Activated CD4-positive, alpha-beta T cell treated with anti-CD3 and anti-CD28 coated beads, Interleukin-2, amount 10 ng/mL, durations not matched to agents 24 days and 14 days (primary cell): ENCODE measurements at places on chromosomes 5 and 9. TPM values are rescaled to one million over a fixed set of nuclear protein-coding genes. Genes with fewer than 3 reads are reported as not detected.

DNA sequence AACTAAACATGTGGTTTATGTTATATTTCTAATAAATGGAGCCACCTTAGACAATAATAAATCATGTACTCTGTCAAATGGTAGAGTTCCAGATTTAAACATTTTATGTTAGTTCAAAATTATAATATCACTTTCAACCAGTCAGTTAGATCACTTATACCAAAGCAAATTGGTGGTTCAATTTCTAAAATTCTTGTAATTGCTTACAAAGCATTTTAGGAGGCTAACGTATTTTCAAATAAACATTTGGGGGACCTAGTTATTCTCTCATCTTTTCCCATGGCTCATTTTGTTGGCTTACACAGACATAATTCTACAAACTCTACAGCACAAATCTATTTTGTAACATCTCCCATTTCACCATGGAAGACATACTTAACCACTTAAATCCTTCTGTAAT is 39.9 kb downstream of the EDIL3 start:
- no peaks in the 10 kb centered on the region for H3K36me3 ChIP-seq
- DNase-seq, result no peak
- no peaks in the 10 kb centered on the region for H3K27me3 ChIP-seq
- H3K27ac ChIP-seq, result no peak overlapping the region
- H3K4me3 ChIP-seq, result no peak overlapping the region

CSF1R gene
- total RNA-seq, result 0.14 TPM in 1 of 2 replicates, not detected in the other

DNA sequence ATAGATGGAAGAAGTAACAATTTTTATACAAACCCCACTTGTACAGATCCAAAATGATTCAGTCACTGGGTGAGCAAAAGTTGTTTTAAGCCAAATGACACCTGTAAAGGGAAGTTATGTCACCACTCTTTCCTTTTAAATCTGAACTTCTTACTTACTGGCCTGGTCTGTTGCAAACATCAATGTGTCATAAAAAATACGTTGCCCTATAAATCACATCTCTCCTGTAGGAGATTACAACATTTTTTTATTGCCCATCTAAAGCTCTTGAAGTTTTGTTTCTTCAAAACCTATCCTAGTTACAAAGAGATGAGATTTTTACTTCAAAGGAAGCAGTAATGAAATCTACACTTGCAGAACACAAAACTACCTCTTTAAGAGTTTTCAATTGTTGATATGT is 1087.8 kb upstream of the DMAC1 start:
- H3K4me1 ChIP-seq, result no peaks in the 10 kb centered on the region
- no peak for DNase-seq
- H3K4me3 ChIP-seq, result no peak overlapping the region

GRCh38 chr9:134793288-134794188 is 87.1 kb upstream of the FCN2 start:
- no peaks in the 10 kb centered on the region for H3K36me3 ChIP-seq
- H3K4me3 ChIP-seq, result no peak overlapping the region
- no peaks in the 10 kb centered on the region for H3K4me1 ChIP-seq
- no peaks in the 10 kb centered on the region for H3K27me3 ChIP-seq
- DNase-seq, result no peak
- no peak overlapping the region for H3K27ac ChIP-seq

GRCh38 chr9:26756881-26757280 is 135.7 kb downstream of the CAAP1 start:
- no peak for DNase-seq
- H3K36me3 ChIP-seq, result no peaks in the 10 kb centered on the region
- no peak overlapping the region for H3K4me3 ChIP-seq
- no peaks in the 10 kb centered on the region for H3K4me1 ChIP-seq
- H3K27me3 ChIP-seq, result peaks cover 2% of the 10 kb centered on the region

GLRA1 gene
- not detected in 2 replicates for total RNA-seq

- H3K27ac ChIP-seq, result no peak overlapping the region
- DNase-seq, result no peak
- H3K27me3 ChIP-seq, result no peaks in the 10 kb centered on the region
- no peaks in the 10 kb centered on the region for H3K4me1 ChIP-seq
Measured at GRCh38 chr5:155532621-155533311, 519.2 kb downstream of the KIF4B start.

DNA sequence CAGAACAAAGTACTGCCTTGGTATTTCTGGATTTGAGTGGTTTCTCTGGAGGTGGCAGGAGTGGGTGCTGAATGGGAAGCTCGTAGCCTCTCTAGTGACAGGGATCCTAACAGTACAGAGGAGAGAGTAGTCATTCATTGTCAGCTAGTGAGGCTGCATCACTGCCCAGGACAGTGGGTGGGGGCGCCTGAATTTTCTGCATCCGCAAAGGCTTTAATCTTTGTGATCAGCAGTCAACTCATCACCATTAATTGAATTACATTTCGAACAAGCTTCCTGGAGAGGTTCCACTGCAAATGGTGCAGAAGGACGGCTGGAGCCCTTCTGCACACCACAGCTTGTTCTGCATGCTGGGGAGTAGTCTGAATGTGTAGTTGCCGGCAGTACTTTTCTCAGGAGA is 77.5 kb downstream of the HSPA4 start:
- H3K27ac ChIP-seq, result no peak overlapping the region
- no peaks in the 10 kb centered on the region for H3K4me1 ChIP-seq
- no peak for DNase-seq
- peaks cover 6% of the 10 kb centered on the region for H3K27me3 ChIP-seq

DNA sequence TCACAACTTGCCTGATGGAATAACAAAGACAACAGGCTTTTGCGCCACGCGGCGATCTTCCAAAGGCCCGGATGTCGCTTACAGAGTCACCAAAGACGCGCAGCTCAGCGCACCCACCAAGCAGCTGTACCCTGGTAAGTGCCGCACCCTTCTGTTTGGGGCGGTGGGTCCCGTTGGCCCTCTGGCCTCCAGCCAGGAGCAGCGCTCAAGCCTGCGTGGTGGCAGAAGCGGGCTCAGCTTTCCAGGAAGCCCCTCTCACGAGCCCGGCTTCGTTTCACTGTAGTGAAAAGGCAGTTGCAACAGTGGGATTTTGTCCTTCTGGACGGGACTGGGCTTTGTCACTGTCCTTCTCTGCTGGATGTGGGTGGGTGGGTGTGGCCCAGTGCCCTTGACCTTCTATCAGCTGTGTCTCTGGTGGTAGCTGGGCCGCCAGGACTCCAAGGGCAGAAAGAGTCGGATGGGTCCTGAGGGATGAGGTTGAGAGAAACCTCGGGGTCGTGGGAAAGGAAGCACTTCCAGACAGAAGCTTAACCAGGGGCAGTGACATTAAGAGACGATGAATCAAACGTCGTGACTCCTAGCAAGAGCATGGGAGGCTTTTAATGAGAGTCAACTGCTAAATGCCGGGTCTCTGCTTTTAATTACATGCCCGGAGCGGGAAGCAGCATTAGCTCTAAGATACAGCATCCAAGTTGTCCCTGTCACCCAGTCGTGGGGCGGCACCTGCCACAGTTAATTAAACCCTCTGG is 49.5 kb downstream of the COL5A1 start:
- no peak overlapping the region for H3K27ac ChIP-seq
- no peaks in the 10 kb centered on the region for H3K36me3 ChIP-seq
- H3K27me3 ChIP-seq, result no peaks in the 10 kb centered on the region
- no peak overlapping the region for H3K4me3 ChIP-seq
- no peak for DNase-seq

TJP2 gene
- 18.0 and 19.4 TPM in 2 replicates for total RNA-seq

- no peaks in the 10 kb centered on the region for H3K4me1 ChIP-seq
- H3K36me3 ChIP-seq, result peaks cover 34% of the 10 kb centered on the region
- no peak overlapping the region for H3K4me3 ChIP-seq
- H3K27ac ChIP-seq, result no peak overlapping the region
- no peak for DNase-seq
- no peaks in the 10 kb centered on the region for H3K27me3 ChIP-seq
Measured at GRCh38 chr5:132877938-132878337, 4.5 kb downstream of the LEAP2 start.

DNA sequence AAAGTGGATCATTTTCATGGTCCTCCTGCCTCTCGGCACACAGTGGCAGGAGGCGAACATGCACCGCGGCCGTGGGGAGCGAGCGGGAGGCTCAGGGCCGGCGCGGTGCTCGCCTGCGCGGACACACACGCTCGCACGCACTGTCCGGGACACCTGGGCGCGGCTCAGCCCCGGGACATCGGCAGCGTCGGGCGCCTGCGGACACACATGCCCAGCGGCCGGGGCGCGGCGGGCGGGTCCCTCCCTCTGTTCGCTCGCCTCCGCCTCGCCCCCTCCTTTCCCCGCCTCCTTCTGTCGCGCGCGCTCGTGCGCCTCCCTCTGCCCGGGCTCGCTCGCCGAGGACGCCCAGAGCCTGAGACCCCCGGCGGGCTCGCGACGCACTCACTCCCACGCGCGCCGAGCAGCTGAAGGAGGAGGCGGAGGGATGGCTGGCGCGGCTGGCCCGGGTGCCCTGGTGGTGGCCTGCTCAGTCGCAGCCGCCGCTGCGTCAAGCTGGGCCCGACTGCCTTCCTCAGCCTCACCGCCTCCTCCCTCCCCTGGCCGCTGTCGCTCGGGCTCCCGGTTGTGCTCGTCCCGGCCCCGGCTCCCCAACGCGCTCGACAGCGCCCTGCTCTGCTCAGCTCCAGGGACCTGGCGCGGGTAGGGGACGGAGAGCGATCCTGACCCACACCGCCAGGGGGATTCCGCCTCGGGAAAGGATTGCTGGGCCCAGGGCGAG is at the start of gene FRMD3:
Gene FRMD3 (minus strand): TSS at position 230 of the 718 bp plus-strand sequence. CDS start 170 bp downstream, at position 60.
- H3K27me3 ChIP-seq, result peaks cover 45% of the 10 kb centered on the region
- H3K4me1 ChIP-seq, result no peaks in the 10 kb centered on the region
- peak; percentile 62 for DNase-seq
- H3K36me3 ChIP-seq, result no peaks in the 10 kb centered on the region

GRCh38 chr9:115640887-115641286 is 512.7 kb upstream of the PAPPA start:
- no peak overlapping the region for H3K4me3 ChIP-seq
- no peak for DNase-seq
- no peaks in the 10 kb centered on the region for H3K36me3 ChIP-seq
- no peaks in the 10 kb centered on the region for H3K4me1 ChIP-seq
- no peaks in the 10 kb centered on the region for H3K27me3 ChIP-seq

DNA sequence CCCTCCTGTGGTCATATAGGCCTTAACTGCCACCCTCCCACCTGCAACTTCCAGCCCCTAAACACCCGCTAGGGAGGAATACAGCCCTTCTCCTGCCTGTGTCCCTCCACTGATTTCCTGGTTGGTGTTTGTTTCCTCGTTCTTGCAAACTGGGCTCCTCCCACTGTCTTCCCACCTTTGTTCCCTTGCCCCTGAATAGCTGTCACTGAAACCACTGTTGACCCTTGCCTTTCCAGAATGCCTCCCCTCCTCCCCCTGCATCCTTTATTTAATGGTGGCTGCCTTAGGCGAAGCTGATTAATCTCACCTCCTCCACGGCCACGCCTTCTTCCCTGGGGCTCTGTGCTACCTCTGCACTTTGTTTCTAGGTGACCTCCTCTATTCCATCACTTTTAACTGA is 626.7 kb downstream of the BNC2 start:
- no peaks in the 10 kb centered on the region for H3K27me3 ChIP-seq
- no peak overlapping the region for H3K4me3 ChIP-seq
- no peaks in the 10 kb centered on the region for H3K4me1 ChIP-seq
- no peaks in the 10 kb centered on the region for H3K36me3 ChIP-seq
- no peak for DNase-seq

GRCh38 chr9:136538599-136539426 is 7.0 kb downstream of the NOTCH1 start:
- peak overlapping the region; percentile 81 for H3K4me3 ChIP-seq
- DNase-seq, result peak; percentile 89
- H3K4me1 ChIP-seq, result peaks cover 49% of the 10 kb centered on the region
- no peaks in the 10 kb centered on the region for H3K27me3 ChIP-seq

PCDHGB3 gene
- 0.40 and 0.49 TPM in 2 replicates for total RNA-seq

GRCh38 chr9:4084435-4084818 is 215.4 kb downstream of the GLIS3 start:
- H3K4me1 ChIP-seq, result peaks cover 2% of the 10 kb centered on the region
- H3K27me3 ChIP-seq, result peaks cover 4% of the 10 kb centered on the region
- H3K36me3 ChIP-seq, result no peaks in the 10 kb centered on the region
- H3K4me3 ChIP-seq, result no peak overlapping the region

IFNA2 gene
- total RNA-seq, result not detected in 2 replicates

- H3K4me3 ChIP-seq, result peak overlapping the region; percentile 7
- H3K4me1 ChIP-seq, result peaks cover 60% of the 10 kb centered on the region
- H3K27ac ChIP-seq, result peak overlapping the region; percentile 97
- H3K27me3 ChIP-seq, result no peaks in the 10 kb centered on the region
Measured at GRCh38 chr9:130020618-130021017, 22.4 kb downstream of the FNBP1 start.

GRCh38 chr5:172860520-172861443 is 26.7 kb downstream of the ERGIC1 start:
- H3K4me3 ChIP-seq, result no peak overlapping the region
- H3K4me1 ChIP-seq, result peaks cover 2% of the 10 kb centered on the region
- H3K36me3 ChIP-seq, result no peaks in the 10 kb centered on the region
- no peak for DNase-seq

- H3K36me3 ChIP-seq, result no peaks in the 10 kb centered on the region
- H3K27me3 ChIP-seq, result no peaks in the 10 kb centered on the region
- H3K4me1 ChIP-seq, result no peaks in the 10 kb centered on the region
- no peak overlapping the region for H3K4me3 ChIP-seq
Measured at GRCh38 chr5:125065741-125066140, 319.3 kb upstream of the ZNF608 start.

DNA sequence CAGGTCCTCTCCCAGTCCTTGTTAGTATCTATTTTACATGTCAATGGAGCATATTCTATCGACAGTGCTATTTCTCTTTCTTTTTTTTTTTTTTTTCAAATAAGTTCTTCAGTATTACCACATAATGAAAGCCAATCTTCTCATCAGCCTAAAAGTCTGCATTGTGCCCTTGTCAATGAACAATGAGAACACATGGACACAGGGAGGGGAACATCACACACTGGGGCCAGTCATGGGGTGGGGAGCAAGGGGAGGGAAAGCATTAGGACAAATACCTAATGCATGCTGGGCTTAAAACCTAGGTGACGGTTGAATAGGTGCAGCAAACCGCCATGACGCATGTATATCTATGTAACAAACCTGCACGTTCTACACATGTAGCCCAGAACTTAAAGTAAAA is 47.7 kb upstream of the TEX48 start:
- no peak overlapping the region for H3K4me3 ChIP-seq
- peaks cover 42% of the 10 kb centered on the region for H3K4me1 ChIP-seq
- no peaks in the 10 kb centered on the region for H3K27me3 ChIP-seq
- H3K36me3 ChIP-seq, result peaks cover 24% of the 10 kb centered on the region
- DNase-seq, result no peak
- no peak overlapping the region for H3K27ac ChIP-seq

LECT2 gene
- total RNA-seq, result not detected in 2 replicates

SPINK4 gene
- total RNA-seq, result not detected in 2 replicates

GRCh38 chr9:130774183-130774582 is 60.9 kb upstream of the ABL1 start:
- H3K27ac ChIP-seq, result no peak overlapping the region
- H3K4me1 ChIP-seq, result peaks cover 3% of the 10 kb centered on the region
- peaks cover 3% of the 10 kb centered on the region for H3K27me3 ChIP-seq
- no peaks in the 10 kb centered on the region for H3K36me3 ChIP-seq
- no peak overlapping the region for H3K4me3 ChIP-seq
- no peak for DNase-seq

GCNT4 gene
- 0.52 and 0.70 TPM in 2 replicates for total RNA-seq

FGF18 gene
- 0.17 and 0.33 TPM in 2 replicates for total RNA-seq

DNA sequence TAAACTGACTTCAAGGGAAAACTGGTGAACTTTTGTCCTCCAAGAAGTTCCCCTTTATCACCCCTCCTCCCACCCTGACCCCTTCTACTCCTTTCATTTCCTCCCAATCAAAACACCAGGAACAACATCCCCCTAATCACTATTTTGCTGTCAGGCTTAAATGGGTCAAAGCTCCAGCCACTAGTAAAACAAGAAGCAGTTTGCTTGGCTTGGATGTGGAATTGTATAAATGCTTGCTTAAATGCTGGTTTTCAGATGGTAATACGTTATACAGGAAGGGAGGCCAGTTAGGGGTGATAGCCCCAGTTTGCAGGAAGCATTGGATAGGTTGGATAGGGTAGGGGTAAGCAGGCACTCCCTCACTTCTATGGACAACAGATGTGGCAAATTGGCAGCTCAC is 473.6 kb downstream of the AGTPBP1 start:
- H3K4me3 ChIP-seq, result no peak overlapping the region
- H3K36me3 ChIP-seq, result no peaks in the 10 kb centered on the region
- no peak for DNase-seq
- no peaks in the 10 kb centered on the region for H3K27me3 ChIP-seq
- H3K4me1 ChIP-seq, result no peaks in the 10 kb centered on the region
